ENCODE measurements at places on chromosomes 7 and 10. TPM values are rescaled to one million over a fixed set of nuclear protein-coding genes. Genes with fewer than 3 reads are reported as not detected.

The EIF3A gene
- total RNA-seq = 54.3 TPM

DNA sequence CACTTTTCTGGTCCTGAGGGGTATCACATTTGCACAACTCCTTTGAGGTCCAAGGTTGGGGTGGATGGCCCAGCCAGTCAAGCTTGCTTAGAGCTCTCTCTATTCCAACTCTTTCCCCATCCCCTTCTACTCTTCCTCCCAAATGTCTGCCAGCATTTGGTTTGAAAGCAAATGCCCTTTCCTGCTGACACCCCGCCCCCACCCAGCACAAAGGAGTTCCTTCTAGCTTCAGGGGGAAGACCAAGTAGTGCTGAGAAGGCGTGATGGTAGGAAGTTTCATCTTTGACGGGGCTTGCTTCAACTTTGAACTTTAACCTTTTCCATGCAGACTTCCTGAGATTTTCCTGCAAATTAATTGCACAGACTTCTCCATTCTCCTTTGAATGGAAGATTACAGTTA is 137.5 kb upstream of the TCF7L2 start:
- no peaks in the 10 kb centered on the region for H3K4me1 ChIP-seq
- no peak for DNase-seq
- no peak overlapping the region for H3K27ac ChIP-seq
- H3K27me3 ChIP-seq = no peaks in the 10 kb centered on the region
- no peak overlapping the region for H3K4me3 ChIP-seq

GRCh38 chr7:32215697-32216096 is 145.5 kb upstream of the PDE1C start:
- H3K27me3 ChIP-seq = no peaks in the 10 kb centered on the region
- no peaks in the 10 kb centered on the region for H3K36me3 ChIP-seq
- no peaks in the 10 kb centered on the region for H3K4me1 ChIP-seq
- H3K4me3 ChIP-seq = no peak overlapping the region
- DNase-seq = no peak
- H3K27ac ChIP-seq = no peak overlapping the region

DNA sequence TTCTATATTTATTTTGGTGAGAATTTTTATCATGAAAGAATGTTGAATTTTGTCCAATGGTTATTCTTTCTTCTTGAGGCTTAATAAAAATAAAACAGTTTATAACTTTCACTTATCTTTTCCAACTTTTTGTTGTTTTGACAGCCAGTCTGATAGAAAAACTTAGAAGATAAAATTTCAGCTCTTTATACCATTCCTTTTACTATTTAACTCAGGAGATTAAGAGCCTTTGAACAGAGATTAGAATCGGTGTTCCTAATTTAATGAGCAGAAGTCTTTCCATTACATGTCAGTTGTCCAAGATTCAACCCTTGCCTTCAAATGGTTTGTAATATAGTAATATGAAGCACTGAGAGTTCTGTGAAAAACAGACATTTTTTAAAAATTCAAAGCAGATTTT is 97.8 kb upstream of the SEC61G start:
- H3K4me1 ChIP-seq = no peaks in the 10 kb centered on the region
- DNase-seq = no peak

- no peaks in the 10 kb centered on the region for H3K4me1 ChIP-seq
- DNase-seq = no peak
- no peak overlapping the region for H3K4me3 ChIP-seq
- H3K27ac ChIP-seq = no peak overlapping the region
Measured at GRCh38 chr7:495326-495725, 24.3 kb downstream of the PDGFA start.

The PRRT4 gene
- total RNA-seq = not detected

DNA sequence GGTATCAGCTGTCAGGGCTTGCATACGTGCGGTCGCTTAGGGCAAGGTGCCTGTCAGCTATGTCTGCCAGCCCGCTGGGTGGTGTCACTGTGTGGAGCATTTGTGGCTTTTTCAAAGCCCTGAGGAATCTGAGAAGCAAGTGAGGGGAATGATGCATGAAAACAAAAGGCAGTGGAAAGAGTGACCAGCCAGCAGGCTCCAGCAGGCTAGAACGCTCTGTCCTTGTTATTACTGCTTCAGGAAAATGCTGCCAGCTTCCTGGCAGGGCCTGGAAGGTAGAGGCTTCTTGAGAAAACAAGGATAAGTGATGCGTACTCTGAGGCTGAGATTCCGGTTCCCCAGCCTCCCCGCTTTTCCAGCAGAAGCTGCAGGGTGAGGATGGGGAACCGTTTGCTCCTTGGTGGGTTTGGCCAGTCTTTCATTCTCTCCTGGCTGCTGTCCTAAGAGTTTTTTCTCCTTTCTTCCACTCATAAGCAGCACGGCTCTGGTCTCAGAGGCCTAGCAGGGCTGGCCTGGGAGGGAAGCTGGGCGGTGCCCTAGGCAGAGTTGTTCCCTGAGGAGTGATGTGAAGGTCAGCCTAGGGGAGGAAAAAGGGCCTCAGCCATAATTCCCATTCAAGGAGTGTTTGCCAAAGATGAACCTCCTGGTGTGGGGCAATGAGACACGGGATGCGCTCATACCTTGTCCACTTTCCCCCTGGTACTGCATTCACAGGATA is 42.8 kb upstream of the MKLN1 start:
- DNase-seq = peak; percentile 54
- no peaks in the 10 kb centered on the region for H3K27me3 ChIP-seq
- no peaks in the 10 kb centered on the region for H3K4me1 ChIP-seq
- H3K4me3 ChIP-seq = no peak overlapping the region
- H3K36me3 ChIP-seq = no peaks in the 10 kb centered on the region

GRCh38 chr10:79013406-79013987 is 55.3 kb upstream of the ZMIZ1 start:
- no peaks in the 10 kb centered on the region for H3K27me3 ChIP-seq
- no peak overlapping the region for H3K4me3 ChIP-seq
- H3K27ac ChIP-seq = no peak overlapping the region

The PRLHR gene
- 0.90 TPM for total RNA-seq

DNA sequence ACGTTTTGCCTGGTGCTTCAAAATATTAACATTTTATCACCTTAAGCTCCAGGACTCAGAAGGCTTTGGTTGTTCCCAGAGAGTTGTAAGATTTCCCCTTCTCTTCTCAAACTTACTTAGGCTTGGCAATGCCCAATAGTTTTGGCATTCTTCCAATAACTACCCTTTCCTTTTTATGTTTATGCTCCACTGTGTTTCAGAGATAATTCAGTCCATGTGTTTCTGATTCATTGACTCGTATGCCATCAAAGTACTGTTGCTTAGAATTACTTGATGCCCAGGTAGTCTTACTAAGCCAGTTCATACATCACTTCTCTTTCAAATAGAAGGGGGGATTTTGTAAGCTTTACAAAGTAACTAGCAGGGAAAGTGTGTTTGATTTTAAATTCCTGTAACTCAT is 66.6 kb downstream of the AGMO start:
- H3K4me3 ChIP-seq = no peak overlapping the region
- H3K27ac ChIP-seq = no peak overlapping the region
- H3K27me3 ChIP-seq = no peaks in the 10 kb centered on the region
- no peaks in the 10 kb centered on the region for H3K36me3 ChIP-seq

DNA sequence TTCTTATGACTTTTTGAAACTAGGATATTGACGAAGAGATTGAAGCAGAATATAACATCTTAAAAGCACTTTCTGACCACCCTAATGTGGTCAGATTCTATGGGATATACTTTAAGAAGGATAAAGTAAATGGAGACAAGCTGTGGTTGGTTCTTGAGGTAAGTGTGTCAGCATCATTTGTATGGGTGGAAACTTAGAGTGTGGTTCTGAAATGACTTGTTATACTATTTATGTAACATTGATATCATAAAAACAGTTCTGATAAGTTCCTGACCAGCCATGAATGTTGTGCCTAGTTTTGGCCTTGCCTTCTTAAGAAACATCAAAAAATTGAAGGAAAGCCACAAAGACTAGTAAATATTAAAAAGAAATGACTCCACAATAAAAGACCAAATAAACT is 20.8 kb downstream of the MYO3A start:
- no peaks in the 10 kb centered on the region for H3K27me3 ChIP-seq
- H3K4me1 ChIP-seq = no peaks in the 10 kb centered on the region
- DNase-seq = no peak
- no peak overlapping the region for H3K4me3 ChIP-seq
- H3K36me3 ChIP-seq = no peaks in the 10 kb centered on the region

The LGI1 gene
- not detected for total RNA-seq

DNA sequence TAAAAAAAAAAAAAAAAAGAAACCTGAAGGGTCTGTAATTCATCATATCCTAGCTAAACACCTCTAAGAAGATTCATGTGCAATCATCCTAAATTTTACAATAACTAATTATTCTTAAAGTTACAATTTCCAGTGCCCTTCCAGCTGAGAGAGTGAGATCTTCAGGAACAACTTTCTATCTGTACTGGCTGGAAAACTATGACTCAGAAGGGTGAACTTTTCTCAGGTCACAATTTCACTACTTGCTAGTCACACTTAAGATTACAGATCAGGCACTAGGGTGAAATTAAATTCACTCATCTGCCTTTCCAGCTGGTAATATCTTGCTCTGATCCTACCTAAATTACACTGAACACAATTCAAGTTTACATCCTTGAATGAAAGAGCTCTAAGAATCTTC is 158.8 kb downstream of the ANK3 start:
- no peaks in the 10 kb centered on the region for H3K27me3 ChIP-seq
- no peak overlapping the region for H3K27ac ChIP-seq
- DNase-seq = no peak

DNA sequence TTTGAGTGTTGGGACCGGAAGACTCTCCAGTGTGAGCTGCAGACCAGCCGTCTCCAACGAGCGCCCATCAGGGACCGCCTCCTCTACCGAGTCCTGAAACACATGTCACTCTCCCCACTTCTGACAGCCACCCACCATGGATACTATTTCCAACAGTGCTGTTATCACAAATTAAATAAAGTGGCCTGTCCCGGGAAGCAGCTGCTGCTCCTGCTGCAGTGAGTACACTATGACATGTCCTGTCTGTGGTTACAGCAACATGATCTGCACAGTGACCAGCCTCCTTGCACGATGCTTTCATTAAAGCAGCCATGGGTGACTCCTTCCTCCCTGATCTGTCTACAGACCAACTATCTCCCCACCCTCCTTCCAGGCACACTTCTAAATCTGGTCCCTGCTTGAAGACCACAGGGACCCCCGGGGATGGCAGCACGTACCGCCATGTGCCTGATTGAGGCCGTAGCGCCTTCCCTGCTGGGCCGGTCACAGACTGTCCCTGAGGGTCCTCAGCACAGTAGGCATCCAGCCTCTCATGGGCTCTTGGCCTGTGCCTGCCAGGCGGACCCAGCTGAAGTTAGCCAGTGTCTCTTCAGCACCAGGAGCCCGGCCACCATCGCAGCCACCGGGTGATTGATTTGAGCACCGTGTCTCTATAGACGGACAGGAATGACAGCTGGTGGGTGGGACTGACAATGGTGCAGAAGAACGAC is 58.8 kb downstream of the TCERG1L start:
- H3K4me3 ChIP-seq = no peak overlapping the region
- no peaks in the 10 kb centered on the region for H3K4me1 ChIP-seq
- no peaks in the 10 kb centered on the region for H3K27me3 ChIP-seq
- no peak overlapping the region for H3K27ac ChIP-seq

- no peaks in the 10 kb centered on the region for H3K4me1 ChIP-seq
- no peaks in the 10 kb centered on the region for H3K27me3 ChIP-seq
- no peak overlapping the region for H3K27ac ChIP-seq
- no peak overlapping the region for H3K4me3 ChIP-seq
- no peak for DNase-seq
Measured at GRCh38 chr10:644076-644942, 45.2 kb downstream of the DIP2C start.

DNA sequence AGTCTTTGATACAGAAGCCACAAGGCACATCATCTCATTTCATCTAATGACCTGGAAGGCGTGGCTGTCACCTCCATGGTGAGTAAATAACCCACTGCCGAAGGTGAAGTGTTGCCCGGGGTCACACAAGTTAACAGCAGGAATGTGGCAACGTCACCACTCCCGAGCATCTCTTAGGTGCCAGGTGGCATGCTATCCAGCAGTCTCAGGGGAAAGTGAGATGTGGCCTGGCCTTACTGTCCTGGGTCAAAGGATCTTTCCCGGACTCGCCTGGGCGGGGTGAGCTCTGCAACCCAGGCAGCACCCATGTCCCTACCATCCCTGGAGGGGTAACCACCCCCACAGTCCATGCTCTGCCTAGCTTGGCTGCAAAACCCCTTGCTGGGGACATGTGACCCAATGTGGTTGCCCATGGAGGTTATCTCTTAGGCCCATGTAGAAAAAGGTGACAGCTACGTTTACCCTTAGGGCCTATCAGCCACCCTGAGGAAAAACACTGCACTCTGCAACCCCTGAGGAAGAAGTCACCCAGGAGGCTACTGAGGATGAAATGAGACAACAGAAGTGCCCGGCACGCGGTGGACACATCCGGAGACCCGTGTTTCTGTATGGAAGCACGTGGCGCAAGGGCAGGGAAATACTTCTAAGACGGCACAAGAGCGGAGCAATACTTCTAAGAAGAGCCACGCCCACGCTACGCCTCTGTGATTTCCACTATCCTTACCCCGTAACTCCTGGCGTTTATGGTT is 52.0 kb downstream of the BAIAP2L1 start:
- no peak overlapping the region for H3K4me3 ChIP-seq
- no peaks in the 10 kb centered on the region for H3K36me3 ChIP-seq
- no peaks in the 10 kb centered on the region for H3K27me3 ChIP-seq
- no peak overlapping the region for H3K27ac ChIP-seq
- no peak for DNase-seq
- H3K4me1 ChIP-seq = no peaks in the 10 kb centered on the region

DNA sequence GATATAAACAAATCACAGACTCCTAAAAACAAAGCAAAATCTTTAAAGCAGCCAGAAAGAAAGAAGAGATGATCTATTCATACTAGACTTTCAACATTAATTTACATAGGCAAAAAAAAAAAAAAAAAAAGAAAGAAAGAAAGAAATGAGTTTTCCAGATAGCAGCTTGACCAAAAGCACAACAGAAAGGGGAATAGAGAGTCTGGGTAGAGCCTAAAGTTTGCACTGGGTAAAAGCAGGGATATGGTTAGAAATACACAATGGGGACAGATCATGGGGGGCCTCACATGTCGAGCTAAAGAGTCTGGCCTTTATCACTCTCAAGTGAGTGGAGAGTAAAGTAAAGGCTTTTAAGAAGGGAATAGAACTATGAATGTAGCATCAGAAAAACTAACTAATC is 169.8 kb downstream of the SGMS1 start:
- H3K27ac ChIP-seq = no peak overlapping the region
- H3K4me1 ChIP-seq = no peaks in the 10 kb centered on the region
- no peak for DNase-seq
- no peaks in the 10 kb centered on the region for H3K27me3 ChIP-seq
- H3K36me3 ChIP-seq = no peaks in the 10 kb centered on the region

GRCh38 chr7:141674702-141675101 is 27.3 kb downstream of the DENND11 start:
- H3K27me3 ChIP-seq = no peaks in the 10 kb centered on the region
- peak overlapping the region; percentile 58 for H3K27ac ChIP-seq
- no peak overlapping the region for H3K4me3 ChIP-seq
- no peaks in the 10 kb centered on the region for H3K4me1 ChIP-seq

DNA sequence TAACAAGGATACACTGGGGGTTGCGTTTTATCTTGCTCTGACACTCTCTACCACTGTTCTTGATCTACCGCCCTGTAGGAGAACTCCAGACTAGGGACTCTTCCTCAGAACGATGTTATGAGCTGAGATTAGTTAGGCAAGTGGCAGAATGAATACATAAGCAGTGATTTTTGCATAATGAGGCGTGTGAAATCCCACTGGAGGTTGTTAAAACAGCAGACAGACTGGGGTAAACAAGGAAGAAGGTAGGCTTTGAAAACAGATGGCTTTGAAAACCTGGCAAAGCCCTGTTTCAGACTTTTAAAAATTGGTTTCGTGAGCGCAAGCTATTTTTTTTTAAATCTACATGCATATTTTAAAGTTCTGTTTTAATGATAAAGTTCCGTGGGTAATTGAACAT is 785.2 kb downstream of the TYW1 start:
- H3K4me3 ChIP-seq = no peak overlapping the region
- H3K27ac ChIP-seq = no peak overlapping the region
- no peaks in the 10 kb centered on the region for H3K27me3 ChIP-seq
- H3K4me1 ChIP-seq = no peaks in the 10 kb centered on the region
